ENCODE measurements at places on chromosomes 1 and 21.
A peak's percentile ranks its signal among the peaks of the same experiment; 100 is the strongest.

GRCh38 chr1:61090546-61091202 lies 8.3 kb downstream of the NFIA start:
- no peak for DNase-seq

GRCh38 chr1:110170766-110171733 lies 20.8 kb downstream of the SLC6A17 start:
- DNase-seq = no peak

DNA sequence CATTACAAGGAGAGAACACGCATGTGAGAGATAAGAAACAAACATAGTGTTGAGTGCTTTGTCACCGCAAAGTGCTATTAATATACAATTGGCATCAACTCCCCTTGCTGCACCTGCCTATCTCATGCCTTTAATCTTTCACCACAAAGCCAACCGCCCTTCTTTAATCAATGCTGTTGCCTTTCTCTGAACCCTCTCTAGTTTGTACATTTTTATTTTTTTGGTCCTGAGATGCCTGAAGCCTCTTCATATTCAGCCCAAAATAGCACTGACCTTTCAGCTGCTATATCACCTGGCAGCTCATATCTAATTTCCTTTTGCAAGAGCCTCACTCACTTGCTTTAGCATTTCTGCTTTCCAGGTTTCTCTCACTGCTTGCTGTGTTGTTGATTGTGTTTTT lies 504.7 kb downstream of the NUF2 start:
- peak; percentile 90 for DNase-seq

- no peak for DNase-seq
Measured at GRCh38 chr1:236830560-236830959, 35.5 kb downstream of the MTR start.

- no peak for DNase-seq
Measured at GRCh38 chr1:42851960-42852607, 5.7 kb downstream of the ZNF691 start.

DNA sequence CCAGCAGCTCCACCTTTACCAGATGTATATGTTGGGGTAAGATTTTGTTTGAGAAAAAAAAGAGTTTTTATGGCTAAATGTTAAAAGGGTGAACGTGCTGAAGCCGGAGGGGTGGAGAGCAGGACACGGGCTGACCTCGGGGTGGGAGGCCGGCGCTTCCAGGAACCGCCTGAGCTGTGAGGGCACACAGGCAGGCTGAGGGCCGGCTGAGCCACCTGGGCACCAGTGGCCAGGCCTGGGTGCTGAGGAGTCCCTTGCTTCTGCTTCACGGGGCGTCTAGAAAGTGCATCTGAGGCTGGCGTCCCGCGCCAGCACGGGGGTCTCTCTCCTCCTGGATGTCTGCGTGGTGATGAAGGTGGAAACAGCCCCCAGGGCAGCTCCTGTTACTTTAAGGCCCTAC lies 33.6 kb upstream of the ADARB1 start:
- no peak for DNase-seq

DNA sequence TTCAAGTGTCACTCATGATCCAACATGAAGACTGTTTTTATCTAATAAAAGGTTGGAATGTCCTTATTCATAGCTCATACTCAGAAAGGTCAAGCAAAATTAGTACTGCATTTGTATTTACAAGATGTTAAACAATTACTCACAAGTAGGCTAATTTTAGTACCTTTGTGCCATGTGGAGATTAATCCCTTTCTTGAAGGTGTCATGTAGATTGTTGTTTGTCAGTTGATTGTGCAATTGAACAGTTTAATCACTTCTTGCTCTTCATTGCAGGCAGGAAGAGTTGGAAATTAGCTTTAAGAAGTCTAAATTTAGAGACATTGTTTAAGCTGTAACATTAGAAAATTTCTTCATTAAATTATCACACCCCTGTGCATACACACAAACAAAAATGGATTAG lies 847.1 kb downstream of the KCNT2 start:
- DNase-seq = no peak

GRCh38 chr1:201408176-201408833 lies 9.2 kb upstream of the LAD1 start:
- DNase-seq = peak; percentile 58

GRCh38 chr1:159089184-159089791 lies 12.7 kb upstream of the AIM2 start:
- DNase-seq = peak; percentile 33

DNA sequence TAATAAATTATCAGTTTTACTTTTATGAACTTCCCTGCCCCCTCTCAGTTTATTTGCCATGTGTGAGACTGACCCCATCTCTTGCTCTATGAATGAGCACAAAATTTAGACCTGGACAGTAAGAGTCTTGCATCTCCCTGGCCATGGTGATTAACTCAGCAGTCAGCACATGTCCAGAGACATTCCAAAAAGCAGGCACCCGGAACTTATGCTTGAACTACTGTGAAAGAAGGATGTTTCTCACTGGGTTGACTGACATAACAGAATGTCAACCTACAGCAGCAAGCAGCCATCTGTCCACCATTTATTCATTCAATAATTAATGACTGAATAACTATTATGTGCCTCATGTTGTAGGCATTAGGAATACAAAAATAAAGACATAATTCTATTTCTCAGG lies 11.3 kb upstream of the SEC16B start:
- DNase-seq = no peak

DNA sequence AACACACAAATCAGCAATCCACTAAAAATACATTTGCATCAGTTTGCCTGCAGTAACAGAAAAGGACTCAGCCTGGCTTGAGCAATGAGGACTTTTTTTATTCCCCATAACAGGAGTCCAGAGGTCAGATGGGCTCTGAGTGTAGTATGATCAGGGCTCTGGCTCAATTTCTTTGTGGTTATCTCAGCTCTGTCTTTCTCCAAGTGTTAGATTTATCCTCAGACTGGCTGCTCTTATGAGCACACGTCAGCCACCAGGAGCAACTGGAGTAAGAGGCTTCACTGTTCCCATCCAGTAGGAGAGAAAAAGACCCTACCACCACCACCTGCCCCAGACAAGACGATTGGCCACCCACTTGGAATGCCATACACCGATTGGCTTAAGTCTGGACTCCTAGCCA lies 36.2 kb upstream of the KLHDC7A start:
- no peak for DNase-seq

GRCh38 chr1:8419861-8420260 lies 101.9 kb downstream of the SLC45A1 start:
- no peak for DNase-seq

DNA sequence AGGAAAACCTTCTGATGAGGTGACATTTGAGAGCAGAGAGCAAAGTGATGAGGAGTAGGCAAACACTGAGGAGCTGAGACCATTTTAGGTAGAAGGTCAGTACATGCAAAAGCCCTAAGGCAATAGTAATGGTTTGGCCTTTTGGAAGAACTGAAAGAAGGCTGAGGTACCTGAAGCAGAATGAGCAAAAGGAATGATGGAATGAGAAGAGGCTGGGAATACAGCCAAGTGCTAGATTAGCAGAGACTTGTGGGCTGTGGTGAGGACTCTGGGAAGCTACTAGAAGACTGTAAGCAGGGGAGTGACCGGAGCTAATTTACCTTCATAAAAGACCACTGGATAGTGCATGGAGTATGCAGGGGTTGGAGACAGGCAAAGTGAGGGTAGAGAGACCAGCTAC lies 77.9 kb downstream of the GFI1 start:
- DNase-seq = no peak

DNA sequence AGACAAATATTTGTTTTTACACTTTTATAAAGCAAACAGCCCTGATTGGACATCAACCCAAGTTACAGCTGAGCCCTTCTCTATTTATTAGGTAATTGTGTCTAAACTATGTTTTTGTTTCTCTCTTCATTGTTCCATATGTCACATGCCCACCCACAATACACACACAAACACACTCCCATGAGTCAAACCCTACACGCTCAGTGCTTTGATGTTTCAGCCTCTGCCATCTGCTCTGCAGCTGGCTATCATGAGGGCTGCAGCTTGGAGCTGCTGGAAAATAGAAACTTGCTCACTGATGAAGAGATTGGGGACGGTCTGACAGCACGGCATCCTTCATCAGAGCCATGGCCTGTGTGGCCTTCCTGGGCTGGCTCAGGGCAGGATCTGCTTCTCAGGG lies 41.7 kb downstream of the PSMG1 start:
- peak; percentile 27 for DNase-seq

DNA sequence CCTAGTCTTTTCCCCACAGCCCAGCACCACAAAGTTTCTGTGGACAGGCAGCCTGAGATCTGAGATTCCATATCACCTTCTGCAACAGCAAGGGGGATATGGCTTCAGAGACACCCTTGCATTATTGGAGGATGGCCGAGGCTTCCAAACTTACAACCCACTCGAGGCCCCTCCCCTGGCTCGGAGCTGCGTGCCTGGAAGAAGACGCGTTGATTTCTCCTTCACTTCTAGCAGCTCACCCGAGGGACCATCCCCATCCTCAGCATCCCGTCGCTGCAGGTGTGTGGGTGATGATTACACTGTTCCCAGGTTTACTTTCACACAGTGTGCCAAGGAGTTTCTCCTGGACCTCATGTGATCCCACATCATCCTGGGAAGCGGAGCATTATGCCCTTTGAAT lies 277.9 kb downstream of the MATN1 start:
- DNase-seq = no peak

GRCh38 chr1:213264531-213264930 lies 213.5 kb downstream of the RPS6KC1 start:
- no peak for DNase-seq

- no peak for DNase-seq
Measured at GRCh38 chr21:28215214-28215954, 777.3 kb downstream of the LTN1 start.

DNA sequence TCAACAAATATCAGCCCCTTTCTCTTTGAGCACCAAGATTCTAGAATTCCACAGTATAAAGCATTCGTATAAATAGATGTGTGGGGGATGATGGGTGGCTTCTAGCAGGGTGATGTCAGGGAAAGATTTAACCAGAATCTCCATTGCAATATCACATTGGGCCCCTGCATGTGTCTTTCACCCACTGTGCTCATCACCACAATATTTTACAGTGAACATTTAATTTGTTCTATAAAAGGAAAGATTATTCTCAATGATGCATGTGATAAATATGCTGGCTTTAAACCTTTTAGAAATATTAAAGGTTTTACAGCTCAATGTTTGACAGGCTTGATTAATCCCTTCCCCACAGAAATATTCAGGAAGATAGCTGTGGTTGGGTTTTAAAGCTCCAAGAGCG lies 457.8 kb upstream of the DAB1 start:
- DNase-seq = no peak

DNA sequence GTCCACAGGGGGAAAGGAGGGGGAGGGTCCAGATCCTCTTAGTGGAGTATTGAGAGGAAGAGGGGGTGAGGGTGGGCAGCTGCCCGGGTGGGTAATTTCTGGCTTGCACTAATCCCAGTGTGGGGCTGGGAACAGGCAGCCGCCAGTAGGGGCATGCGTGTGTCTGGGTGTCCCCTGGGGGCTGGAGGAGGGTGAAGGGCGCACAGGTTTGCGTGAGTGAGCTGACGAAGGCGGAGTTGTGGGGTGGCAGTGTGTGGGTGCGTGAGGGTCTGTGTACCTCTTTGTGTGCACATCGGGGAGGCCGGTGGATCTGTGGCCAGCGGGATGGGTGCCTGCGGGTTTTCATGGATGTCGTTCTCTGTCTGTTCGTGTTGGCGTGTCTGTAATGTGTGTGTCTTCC lies 97.3 kb downstream of the PAX7 start:
- DNase-seq = no peak

GRCh38 chr1:43038232-43038935 lies 79.7 kb upstream of the SLC2A1 start:
- no peak for DNase-seq

DNA sequence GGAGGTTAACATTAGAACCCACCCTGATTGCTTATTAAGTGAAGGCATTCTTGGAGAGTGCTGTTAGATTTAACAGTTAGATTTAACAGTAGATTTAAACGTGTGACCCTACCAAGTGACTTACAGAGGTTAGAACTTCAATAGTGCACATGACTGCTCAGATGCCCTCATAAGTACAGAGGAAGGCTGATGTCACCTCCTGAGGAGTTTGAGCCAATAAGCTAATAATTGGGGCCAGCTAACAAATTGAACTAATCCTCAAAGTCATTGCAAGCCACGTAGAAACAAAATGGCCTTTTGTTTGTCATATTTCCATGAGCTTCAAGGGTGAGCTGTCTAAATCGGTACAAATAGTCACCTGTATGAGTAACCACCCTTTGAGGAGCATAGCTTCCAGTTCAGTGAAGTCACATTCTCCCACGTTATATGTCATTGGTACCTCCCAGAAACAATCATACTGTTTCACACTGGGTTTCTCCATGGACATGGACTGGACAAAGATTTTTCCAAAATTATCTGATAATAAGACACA lies 11.7 kb downstream of the AVPR1B start:
- no peak for DNase-seq

DNA sequence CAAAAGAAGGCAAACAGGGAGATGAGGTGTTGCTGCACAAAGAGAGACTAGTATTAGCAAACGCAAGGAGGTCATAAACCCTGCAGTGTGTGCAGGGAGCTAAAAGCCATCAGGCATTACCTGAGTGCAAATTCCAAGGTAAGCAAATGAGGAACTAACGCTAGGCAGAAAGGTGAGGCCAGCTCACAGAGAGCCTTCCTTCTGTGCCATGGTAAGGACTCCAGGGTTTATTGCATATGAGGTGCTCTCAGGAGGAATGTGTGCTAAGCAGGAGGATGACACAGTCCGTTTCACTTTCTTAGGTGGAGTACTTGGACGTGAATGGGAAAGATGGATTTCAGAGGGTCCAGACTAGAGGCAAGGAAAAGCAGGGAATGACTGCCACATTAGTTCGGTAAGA lies 44.6 kb upstream of the MYBPHL start:
- no peak for DNase-seq

DNA sequence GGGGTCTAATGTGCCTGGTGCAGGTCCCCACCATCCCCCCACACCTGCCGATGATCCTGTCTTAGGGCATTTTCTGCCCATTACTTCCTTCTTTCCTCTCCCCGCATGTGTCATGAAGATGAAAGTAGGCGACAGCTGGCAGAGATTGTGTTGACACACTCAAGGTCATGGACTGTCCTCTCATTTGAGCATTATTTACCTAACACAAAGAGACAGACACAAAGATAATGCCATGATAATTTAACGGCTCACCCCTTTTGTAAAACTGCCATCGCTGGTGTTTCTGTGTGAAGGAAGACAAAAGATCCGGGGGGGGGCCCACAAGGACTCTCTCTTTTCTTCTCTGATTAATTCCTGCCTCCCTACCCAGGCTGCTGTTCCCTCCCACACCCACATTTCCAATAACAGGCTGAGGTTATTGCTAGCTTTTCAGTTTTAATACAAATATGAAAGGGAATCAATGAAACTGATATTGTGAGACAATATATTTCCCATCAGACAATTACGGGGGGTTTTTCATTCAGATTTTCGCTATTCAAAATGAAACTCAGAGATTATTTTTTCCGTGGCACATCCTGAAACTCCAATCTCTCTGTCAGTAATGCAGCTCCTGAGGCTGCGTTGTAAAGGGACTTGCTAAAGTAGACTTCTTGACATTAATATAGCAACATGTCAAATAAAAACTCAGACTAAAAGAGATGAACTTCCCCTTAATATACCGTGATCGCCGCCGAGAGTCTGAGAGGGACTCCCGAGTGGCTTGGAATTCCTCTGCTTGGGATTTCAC lies 561.1 kb downstream of the NPHP4 start:
- DNase-seq = no peak

Data from Jurkat, Clone E6-1 (cell line).